ENCODE measurements at places on chromosomes 7 and 10.
A peak's percentile ranks its signal among the peaks of the same experiment; 100 is the strongest.

- DNase-seq, result no peak
Measured at GRCh38 chr7:92485267-92485892, 7.6 kb upstream of the ERVW-1 start.

- no peak for DNase-seq
Measured at GRCh38 chr10:101968940-101969321, 87.0 kb downstream of the ARMH3 start.

DNA sequence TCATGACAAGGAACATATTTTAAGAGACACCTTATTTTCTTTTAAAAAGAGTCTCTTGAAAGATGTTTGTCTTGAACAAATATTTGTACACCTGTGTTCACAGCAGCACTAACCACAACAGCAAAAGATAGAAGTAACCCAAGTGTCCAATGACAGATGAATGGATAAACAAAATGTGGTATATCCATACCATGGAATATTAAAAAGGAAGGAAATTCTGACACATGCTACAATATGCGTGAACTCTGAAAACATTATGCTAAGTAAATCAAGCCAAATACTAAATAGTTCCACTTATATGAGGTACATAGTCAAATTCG, 17.8 kb downstream of the SGMS1 start:
- no peak for DNase-seq

DNA sequence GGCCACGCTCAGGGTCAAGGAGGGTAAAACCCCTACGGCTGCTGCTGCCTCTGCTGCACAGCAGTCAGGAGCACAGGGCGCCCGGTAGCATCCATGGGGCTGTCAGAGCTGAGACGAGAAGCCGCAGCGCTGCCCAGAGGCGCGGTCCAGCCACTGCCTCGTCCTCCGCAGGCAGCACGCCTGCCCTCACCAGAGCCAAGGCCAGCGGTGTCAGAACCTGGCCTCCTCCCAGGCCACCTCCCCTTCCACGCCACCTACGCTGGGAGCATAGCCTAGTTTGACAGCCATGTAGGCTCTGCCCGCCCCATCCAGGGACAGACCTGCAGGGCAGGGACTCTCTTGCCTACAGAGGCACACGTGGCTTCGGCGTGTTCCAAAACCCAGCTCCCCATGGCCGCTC, 16.2 kb downstream of the INTS1 start:
- DNase-seq, result no peak

- no peak for DNase-seq
Measured at GRCh38 chr7:148711191-148712102, 12.7 kb downstream of the CUL1 start.

- DNase-seq, result no peak
Measured at GRCh38 chr10:82953909-82954308, 1078.9 kb downstream of the NRG3 start.

DNA sequence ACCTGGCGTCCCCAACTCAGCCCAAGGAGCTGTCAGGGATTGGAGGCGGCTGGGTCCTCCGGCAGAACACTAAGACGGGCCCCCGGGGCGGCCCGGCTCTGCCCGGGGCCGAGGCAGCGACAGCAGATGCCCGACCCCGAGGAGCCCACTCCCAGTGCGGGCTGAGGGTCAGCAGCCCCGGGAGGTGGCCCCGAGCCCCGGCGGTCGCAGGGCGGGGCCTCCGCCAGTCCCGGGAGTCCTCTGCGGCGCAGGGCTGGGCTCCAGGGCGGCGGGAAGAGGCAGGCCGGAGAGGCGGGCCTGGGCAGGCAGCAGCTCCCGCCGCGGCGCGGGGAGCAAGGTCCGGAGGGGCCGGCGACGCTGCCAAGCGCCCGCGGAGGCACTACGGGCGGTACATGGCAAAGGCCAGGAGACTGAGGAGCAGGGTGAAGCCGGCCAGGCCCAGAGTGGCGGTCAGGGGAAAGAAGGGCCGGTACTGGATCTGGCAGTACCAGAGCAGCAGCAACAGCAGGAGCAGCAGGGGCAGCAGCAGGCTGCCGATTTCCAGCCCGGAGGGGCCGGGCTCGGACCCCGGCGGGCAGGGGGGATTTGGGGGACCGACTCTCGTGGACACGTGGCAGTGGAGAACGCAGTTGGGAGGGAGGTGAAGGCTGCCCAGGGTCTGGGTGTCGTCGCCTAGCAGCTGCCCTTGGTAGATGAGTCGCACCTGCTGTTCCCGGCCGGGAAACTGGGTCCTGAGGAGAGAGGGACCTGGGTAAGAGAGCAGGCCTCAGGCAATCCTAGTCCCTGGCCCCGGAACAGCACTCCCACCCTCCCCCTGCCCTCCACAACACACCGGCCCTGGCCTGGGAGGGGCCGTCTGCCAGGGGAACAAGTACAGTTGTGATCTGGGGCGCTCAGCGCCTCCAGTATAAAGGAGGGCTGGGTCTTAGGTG, 827 bp upstream of the FASTK start:
- peak; percentile 55 for DNase-seq

DNA sequence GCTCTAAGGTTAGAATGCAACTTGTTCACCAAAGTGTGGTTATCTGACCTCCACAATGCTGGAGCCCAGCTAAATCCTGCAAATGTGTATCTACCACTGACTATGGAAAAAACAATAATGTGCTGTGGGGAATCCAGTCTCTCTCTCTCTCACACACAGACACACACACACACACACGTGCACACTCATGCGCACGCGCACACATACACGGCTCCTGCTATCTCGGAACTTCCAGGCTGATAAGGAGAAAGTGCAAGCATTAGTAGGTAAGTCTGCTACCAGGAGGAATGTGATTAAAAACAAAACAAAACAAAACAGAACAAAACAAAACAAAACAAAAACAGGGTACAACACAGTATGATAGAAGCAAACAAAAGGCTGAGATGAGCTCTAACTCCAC, 205.2 kb downstream of the FRMD4A start:
- no peak for DNase-seq

DNA sequence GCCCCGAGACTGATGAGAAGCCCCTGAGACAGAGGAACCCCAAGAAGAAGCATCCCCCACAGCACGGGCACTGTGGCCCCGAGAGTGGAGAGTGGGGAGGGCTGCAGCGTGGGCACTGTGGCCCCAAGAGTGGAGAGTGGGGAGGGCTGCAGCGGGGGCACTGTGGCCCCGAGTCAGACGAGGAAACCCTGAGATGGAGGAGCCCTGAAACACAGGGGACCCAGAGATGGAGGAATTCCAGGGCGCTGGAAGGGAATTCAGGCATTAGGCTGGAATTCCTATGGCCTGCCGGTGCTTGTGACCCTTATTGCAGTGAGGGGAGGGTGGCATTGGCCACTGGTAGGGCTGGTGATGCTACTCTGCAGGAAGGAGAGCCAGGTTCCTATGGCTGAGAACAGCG, 168.6 kb upstream of the SHH start:
- no peak for DNase-seq

DNA sequence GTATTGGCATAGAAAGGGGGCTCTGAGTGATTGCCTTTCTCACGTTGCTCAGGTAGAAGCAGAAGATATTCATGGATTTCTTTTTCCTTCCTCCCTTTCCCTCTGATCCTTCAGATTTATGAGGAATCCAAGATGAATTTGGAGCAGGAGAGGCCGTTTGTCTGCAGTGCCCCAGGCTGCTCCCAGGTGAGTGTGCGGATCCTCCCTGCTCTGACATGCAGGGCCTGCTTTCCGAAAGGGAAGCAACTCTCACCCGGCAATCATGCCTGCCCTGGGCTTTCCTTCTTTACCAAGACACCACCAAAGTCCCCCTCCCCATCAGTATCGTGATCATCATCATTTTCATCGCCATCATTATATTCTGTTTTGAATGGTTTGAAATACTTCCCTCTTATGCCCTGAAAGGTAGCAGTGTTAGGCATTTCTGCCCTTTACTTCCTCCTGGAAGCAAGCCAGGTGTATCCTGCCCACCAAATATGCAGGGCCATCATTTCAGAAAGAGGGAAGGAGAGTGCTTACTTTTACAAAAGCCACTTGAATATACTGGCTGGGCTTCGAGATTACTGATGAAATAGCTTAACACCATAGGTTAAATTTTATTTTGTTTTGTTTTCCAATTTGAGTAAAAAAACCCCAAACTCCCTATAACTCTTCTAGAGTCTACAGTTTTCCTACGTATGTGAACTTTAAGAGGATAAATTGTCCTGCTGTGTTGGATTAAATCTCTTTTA, 75.9 kb downstream of the CREB5 start:
- no peak for DNase-seq

- no peak for DNase-seq
Measured at GRCh38 chr10:97321032-97321803, 2.1 kb downstream of the FRAT1 start.

GRCh38 chr10:132809232-132810140, 23.5 kb upstream of the NKX6-2 start:
- DNase-seq, result no peak

DNA sequence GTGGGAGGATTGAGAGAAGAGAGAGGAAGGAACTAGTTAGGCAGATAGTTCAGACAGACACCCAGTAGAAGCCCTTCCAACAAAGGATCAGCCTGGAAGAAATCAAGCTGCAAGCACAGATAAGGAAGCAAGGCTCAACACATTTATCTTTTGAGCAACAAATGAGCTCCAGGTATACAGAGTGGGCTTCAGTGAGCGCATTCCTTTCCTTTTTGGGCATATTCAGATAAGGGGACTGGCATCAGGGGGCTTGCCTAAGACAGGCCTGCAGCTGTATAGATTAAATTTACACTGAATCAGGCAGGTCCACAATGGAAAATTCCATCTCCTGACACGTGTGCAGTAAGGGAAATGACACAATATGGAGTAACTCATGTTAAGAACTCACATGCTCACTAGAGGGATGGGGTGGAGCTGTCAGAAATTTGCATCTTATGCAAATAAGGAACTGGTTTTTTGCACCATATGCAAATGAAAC, 147.2 kb downstream of the AKR1D1 start:
- DNase-seq, result no peak

DNA sequence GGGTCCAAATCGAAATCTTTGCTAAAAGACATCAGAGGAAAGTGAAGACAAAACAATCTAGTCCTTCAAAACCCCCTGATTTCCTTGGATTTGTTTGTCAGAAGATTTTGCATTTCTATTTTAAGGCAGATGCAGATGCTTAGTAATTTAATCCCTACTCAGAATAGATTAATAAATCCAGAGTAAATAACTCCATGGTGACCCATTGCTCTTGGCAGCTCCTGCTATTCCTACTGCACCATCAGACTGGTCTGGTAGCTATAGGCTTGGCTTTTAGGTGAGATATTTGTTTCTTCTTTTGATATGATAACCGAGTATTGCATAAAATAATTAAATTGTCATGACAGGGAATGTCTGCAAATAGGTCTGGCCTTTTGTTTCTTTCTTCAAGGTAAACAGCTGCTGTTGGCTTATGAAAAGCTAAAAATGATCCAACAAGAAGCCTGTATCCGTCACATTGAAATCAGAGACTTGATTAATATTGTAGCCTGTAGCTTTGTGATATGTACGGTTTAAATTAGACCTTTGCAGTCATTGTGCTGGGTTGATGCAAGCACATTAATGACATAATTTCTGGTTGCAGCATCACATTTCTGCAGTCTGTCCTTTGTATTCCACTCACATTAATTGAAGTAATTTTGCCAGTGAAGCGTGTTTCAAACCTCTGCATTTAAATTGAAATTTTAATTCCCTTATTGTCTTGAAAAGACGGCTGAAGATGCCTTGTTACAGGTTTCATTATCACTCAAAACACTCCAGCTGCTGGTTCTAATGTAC, 40.7 kb downstream of the EXOC4 start:
- no peak for DNase-seq

DNA sequence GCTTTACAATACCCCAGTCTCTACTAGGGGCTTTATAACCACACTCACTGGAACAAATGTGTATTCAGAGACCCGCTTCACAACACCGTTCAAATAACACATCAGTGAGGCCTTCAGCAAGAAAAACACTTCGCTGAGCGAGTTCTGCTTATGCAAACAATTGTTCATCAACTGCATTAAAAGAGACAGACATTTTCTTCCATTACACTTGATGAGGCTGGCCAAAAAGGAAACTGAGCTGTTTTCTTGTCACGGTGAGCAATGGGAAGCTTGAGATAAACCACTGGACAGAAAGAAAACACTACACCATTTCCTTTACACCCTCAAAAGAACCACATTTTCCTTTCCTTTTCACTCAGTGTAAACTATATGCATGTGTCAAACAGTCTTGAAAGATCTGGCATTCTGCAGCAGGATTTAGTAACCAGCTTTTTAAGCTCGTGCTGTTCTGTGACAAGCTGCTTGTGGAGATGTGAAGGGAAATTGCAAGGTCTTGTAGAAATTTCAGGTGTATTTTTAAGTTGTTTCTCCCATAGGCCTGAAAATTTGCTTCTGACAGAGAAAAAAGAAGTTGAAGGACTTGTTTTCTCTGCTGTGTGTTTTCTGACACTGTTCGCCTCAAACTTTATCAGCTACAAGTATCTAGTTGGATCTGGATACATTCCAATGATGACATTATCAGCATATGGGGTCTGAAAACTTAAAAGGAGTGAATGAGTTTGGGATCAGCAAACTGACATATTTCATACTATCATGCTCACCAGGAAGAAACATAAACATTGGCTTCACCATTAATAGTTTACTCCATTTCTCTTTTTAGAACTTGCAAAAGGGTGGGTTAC, 693.1 kb downstream of the PARD3 start:
- DNase-seq, result no peak

DNA sequence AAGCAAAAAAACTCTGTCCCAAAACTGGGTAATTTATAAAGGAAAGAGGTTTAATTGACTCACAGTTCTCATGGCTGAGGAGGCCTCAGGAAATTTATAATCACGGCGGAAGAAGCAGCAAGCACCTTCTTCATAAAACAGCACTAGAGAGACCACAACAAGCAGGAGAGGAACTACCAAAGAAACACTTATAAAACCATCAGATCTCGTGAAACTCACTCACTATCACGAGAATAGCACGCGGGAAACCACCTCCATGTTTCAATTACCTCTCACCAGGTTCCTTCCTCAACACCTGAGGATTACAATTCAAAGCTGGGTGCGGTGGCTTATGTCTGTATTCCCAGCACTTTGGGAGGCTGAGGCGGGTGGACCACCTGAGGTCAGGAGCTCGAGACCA, 48.5 kb downstream of the PDIA4 start:
- no peak for DNase-seq

DNA sequence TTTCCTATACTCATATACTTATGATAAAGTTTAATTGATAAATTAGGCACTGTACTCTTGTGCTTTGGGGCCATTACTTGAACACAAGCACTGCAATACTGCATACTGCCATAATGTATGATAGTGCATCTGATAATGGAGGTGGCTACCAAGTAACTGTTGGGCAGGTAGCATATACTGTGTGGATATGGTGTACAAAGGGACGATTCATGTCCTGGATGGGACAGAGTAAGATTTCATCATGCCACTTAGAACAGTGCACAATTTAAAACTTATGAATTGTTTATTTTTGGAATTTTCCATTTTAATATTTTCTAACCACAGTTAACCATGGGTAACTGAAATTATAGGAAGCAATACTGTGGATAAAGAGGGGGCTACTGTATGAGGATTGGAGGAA, 38.9 kb downstream of the AKAP9 start:
- DNase-seq, result no peak

- no peak for DNase-seq
Measured at GRCh38 chr7:26612742-26613141, 251.6 kb downstream of the SKAP2 start.

- no peak for DNase-seq
Measured at GRCh38 chr10:70683601-70683934, 11.3 kb downstream of the ADAMTS14 start.

GRCh38 chr10:7084280-7085005, 326.4 kb downstream of the SFMBT2 start:
- DNase-seq, result no peak

Data from AG08396 (cell line).